Activated CD4-positive, alpha-beta T cell treated with anti-CD3 and anti-CD28 coated beads, Interleukin-2, amount 50 U/mL, for 48 hours (primary cell): ENCODE measurements at places on chromosomes 3 and 15.

GRCh38 chr3:113897373-113897777 lies 50.4 kb upstream of the ZDHHC23 start:
- no peak for DNase-seq

DNA sequence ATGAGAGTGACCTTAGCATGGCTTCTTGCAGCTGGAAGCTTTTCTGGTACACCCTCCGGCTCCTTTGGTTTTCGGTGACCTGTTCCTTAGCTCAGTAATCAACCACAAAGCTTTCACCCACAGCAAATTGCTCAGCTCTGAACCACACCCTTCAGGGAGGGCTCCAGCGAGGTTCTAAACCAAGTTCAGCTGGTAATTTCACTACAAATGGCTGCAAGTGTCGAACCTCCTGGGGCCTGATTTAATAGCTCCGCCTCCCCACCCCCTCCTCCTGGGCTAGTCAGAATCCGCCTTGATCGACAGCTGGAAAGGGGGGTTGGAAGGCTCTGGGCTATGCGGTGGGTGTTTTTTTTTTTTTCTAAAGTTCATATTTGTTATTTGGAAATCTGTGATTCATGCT lies 150.9 kb upstream of the MCTP2 start:
- no peak for DNase-seq

GRCh38 chr3:42749753-42750231 lies 23.3 kb downstream of the CCDC13 start:
- peak; percentile 10 for DNase-seq

DNA sequence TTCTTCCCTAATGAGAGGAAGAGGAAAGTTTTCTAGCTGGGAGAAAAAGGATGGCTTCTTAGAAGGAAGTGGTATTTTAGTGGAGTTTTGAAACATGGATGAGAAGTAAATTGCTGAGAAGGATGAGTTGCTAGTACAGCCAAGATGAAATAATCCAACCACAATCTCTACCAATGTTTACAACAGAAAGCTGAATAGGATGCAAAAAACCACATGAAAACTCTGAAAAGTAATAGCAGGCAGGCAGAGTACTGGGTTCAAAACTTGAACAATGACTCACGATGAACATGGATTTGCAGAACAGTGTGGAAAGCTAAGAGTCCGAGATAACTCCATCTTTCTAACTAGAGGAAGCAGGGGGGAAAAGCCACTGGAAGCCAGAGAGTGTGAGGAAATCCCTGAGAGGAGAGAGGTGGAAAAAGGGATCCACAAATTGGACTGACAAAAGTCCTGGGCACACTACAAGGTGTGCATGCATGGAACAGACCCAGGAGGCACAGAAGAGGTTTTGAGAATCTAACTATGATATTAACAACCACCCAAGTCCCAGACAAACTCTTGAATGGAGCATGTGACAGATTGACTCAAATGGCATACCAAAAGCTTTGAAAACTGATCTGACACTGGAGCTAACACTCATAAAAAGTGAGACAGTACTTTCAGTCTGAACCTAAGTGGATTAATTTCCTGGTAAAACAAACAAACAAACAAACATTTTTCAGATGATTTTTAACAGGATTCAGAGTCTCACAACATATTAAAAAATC lies 76.7 kb downstream of the ST6GAL1 start:
- no peak for DNase-seq

DNA sequence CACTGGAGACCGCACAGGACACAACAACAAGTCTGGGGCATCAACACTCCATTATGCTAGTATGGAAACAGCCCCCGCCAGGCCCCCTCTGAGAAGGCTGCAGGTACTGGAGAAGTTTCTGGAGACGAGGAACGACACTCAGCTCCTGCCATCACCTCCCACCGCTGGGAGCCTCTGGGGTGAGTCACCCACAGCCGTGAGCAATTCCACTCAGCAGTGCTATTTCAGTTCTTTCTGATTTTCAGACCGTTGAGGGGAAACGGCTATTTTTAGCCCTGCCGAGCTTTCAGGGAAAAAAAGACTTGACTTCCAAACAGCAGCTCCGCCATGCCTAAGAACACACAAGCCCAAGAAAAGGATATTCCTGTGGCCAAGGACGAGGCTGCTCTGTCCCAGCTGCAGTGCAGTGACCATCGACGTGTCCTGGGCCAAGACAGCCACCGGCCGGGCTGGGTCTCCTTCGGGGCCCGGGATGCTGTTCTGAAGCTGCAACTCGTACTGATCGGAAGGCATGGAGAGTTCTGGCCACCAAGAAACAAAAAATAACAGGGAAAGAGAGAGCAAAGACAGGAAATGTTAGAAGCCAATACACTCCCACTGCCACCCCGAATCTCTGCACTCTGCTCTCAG lies 40.8 kb downstream of the NUP210 start:
- no peak for DNase-seq

DNA sequence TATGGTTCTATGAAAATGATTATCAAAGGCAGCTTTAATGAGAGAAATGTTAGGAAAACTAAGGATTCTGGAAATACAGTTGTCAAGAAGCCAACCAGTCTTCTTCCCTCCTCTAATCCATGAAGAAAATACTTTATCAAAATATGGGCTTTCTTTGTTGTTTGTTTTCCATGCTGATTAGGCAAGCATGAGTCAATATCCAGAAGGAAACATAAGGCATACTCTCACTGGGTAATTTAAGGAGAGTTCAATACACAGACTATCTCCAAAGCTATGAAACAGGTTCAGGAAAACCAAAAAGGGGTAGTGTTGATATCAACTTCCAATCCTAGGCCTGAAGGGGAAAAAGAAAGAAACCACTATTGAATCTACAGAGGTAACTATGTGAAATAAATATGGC lies 68.7 kb upstream of the CMC1 start:
- DNase-seq, result no peak

DNA sequence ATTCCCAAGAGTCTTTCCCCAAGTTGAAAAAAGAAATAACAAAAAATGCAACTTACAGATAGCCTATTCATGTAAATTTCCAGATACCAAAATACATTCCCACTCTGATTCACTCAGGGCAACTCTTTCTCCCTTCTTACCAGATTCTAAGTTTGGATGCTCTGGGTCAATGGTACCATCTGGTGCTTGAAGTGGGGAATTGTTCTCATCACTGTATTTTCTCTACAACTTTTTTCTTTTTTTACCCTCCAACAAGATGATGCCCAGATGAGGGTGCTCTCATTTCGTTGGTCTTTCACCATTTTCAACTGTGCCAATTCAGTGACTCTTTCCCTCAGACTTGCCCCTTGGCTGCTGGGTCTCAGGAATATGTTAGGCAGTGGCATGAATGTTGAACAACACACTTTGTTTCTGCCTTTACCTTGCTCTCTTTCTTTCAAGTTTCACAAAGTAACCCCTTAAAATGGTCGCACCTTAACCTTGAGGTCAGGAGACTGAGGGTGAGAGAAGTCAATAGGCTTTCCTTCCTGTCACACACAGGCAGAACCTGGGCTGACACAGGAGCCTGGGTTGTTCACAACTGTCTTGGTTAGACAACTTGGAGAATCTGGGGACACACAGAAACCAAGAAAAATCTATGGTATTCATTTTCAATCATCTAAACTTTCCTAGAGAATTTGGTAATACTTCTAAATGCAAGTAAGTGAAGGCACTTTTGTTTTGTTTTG lies 330.7 kb upstream of the SLCO3A1 start:
- DNase-seq, result no peak

DNA sequence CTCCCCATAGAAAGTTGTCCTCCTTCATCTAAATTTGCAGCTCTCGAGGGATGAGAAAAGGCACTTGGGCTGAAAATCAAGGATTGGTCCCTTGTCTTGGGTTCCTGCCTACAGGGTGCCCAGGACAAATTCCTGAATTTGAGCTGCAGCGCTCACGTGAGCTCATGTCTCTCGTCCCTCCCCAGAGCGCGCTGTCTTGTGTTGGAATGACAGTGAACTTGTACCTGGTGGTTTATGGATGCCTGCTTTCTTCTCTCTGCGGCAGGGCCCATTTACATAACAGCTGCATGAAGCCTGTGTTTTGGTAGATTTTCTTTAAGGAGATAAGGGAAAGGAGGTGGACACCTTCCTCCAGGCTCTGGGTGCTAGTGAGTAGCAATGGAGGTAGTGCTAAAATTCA lies 4.3 kb downstream of the RYR3 start:
- no peak for DNase-seq

DNA sequence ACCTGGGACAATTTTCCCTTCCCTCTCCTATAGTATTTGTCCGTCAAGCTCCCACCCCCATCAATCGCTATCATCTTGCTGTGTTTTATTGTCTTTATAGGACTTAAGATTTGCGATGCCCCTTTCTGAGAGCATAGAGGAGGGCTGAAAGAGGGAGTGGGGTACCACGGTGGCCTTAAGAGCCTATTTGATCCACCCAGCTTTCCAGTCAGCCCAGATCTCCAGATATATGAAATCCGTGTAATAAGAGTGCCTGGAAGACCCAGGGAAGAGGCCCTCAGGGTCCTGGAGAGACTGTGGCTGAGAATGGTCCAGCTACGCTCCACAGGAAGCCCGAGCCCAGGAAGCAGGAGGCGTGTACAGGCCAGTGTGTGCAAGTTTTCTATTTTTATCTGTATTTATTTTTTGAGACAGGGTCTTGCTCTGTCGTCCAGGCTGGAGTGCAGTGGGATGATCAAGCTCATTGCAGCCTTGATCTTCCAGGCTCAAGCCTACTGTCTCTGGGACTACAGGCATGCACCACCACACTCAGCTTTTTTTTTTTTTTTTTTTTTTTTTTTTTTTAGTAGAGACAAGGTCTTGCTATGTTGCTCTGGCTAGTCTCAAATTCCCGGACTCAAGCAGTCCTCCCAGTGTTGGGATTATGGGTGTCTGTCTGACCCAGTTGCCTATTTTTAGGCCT lies 964 bp upstream of the NCKIPSD start:
- no peak for DNase-seq

DNA sequence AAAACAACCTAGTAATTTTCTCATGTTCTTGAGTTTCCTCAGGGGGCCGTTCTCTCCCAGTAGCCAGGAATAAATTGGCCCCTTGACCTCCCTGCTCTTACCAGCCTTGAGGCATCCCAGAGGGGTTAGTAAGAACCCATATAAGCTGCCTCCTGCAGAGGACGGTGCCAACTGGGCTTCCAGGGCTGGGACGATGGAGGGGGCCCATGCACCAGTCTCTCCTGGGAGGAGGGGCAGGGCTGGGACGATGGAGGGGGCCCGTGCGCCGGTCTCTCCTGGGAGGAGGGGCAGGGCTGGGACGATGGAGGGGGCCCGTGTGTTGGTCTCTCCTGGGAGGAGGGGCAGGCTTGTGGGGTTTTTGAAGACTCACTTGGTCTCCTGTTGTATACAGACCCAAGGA lies 22.0 kb downstream of the LINGO1 start:
- DNase-seq, result no peak

- DNase-seq, result no peak
These were observed 62.2 kb upstream of the AKAP13 start for GRCh38 chr15:85318048-85318731.

DNA sequence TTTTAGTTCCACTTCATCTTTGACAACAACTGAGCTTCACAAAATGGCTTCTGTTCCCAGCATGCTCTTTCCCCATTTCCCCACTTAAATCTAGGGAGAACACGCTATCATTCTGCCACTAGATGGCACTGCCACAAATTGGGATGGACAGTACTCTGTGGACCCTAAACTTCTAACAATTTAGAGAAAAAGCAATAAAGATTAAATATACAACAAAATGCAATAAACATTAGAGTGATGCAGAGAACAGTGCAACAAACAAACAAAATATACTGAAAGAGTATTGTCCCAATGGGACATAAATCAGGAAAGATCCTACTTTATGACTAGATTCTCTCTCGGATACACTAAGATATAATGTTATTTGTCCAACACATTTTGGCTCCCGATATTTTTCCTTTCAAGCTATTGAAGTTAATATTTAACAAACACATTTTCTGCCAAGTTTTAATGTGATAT lies 169.7 kb upstream of the TMCO5A start:
- peak; percentile 30 for DNase-seq

DNA sequence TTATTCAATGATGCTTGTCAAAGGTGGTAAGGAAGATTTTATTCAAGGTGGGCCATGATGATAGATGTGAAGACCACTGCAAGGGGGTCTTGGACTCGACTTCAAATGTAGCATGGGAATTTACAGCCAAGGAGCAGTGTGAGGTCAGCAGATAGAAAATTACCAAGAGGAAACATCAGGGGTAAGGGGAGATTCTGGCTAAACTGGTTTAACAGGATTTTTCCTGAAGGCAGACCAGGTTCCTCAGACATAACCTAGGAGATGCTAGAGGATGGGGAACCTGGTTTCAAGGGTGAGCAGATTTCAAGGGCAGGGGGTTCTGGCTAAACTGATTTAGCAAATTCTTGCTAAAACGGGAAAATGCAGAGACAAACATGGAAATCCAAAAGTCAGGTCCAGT lies 464.9 kb downstream of the TAFA4 start:
- DNase-seq, result no peak

GRCh38 chr15:73984208-73984979 lies 7.7 kb downstream of the STOML1 start:
- no peak for DNase-seq

DNA sequence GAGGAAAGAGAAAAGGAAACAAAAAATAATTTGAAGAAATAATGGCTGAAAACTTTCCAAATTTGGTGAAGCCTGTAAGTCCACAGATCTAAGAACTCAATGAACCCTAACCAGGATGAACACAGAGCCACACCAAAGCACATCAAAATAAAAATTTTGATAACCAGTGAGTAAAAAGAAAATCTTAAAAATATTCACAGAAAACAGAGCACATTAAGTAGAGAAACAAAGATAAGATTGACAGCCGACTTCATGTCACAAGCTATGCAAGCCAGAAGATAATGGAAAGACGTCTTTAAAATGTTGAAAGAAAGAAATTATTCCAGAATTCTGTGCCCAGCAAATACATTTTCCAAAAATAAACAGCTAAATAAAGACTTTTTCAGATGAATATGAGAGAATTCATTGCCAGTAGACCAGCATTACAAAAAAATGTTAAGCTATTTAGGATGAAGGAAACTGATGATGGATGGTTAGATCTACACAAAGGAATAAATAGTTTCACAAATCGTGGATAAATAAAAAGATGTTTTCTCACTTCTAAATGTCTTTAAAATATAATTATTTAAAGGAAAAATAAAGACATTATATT lies 140.2 kb upstream of the SKOR1 start:
- DNase-seq, result no peak

GRCh38 chr3:40580494-40581091 lies 55.8 kb downstream of the ZNF621 start:
- DNase-seq, result peak; percentile 69
